Naive B cell (primary cell): ENCODE measurements at places on chromosomes 6 and 20.
A peak's percentile ranks its signal among the peaks of the same experiment; 100 is the strongest.

- no peak for DNase-seq
Measured at GRCh38 chr20:23074052-23074451, 12.1 kb downstream of the CD93 start.

DNA sequence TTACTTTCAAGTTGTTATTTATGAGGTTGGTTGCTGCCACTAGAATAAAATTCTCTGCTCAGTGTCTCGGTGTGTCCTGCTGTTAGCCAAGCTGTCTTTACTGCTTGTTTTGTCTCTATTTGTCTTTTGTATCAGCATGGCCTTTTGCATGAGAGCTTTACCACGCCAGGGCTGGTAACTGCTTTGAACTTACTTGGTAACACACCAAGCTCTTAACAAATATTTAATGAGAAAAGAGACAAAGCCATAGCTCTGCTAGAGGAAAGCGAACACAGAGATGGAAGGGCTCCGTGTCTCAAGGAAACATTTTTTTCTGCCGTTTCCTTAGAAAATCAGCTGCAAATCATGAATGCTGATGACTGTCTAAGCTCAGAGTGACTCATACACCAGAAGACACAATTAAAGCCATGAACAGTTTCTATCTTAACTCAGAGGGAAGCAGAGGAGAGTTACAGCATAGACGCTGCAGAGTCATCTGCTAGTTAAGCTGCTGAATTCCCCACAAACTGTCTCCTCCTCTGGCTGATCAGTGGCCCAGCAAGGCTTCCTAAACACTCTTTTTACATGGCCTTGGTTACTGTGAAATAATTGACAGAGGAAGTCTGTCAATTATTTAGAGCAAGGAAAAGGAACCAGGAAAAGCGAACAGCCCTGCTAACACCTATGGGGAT lies 44.8 kb downstream of the AGPAT4 start:
- no peak for DNase-seq

DNA sequence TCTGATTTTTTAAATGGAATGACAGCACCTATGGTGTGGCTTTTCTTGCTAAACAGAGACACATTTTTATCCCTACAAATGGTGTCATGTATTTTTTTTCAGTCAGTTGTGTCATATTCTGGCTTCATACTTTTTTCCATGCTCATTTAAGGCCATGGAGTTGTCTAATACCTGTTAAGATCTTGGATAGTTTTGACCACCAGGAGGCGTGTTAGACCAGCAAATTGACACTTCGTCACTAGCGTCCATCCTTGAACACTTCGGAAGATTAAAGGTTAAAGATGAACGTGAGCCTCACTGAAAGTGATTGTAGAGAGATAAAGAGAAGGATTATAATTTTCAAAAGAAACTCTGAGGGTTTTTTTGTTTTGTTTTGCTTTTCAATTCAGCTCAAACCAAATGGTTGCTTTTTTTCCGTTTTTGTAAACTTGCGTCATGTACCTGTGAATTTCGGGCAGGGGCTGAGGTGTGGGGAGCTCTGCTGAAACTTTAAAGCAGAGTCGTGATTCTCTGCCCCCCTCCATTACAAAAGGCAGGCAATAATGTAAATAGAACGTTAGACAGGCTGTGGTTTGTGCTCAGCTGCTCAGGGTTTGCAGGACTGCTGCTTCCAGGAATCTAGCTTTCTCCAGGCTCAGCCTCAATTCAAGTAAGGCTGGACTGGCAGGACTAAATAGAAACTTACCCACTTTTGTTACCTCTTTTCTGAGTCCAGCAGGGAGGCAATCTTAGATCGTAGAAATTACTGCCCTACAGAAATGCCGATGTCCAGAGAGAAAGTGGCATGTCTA lies 245.1 kb downstream of the FOXA2 start:
- DNase-seq, result peak; percentile 35

GRCh38 chr6:157761331-157761921 lies 61.6 kb upstream of the SNX9 start:
- peak; percentile 47 for DNase-seq

- DNase-seq, result no peak
Measured at GRCh38 chr20:5751856-5752255, 1.7 kb downstream of the SHLD1 start.

GRCh38 chr6:113539202-113539601 lies 317.9 kb upstream of the MARCKS start:
- DNase-seq, result no peak

- no peak for DNase-seq
Measured at GRCh38 chr20:25654487-25654886, 30.7 kb upstream of the NANP start.

GRCh38 chr6:10559522-10560152 lies 38.5 kb downstream of the GCNT2 start:
- no peak for DNase-seq

DNA sequence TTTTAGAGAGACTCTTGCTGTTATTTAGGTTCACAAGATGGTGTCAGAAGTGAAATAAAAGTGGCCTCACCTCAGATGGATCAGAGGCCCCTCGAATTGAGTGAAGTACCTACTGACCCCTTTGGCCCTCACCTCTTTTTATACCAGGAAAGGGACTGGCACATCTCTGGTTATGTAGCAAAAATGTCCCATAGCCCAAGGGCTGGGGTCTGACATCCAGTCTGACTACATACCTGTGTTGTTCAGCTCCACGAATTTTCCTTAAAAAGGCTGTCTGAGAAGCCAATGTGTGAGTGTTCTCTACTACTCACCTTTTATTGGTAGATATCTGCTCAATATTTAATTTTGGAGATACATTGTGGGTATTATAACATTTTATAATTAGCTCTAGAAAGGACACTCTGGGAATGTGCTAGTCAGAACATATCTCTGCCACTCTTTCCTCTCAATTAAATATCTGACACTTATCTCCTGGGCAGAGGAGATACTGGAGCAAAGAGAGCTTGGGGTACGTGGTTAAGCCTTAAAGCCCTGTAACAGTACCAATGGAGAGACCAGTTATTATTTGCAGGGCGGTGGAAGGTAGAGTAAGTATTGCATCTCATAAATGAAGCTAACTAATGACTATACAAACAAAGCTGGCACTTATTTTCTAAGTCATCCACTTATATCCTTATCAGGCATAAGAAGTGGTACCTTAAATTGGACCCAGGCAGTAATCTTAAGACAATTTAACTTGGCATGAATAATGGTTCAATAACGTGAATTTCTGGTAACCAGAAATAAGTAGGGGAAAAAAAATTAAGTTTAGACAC lies 20.0 kb upstream of the IL22RA2 start:
- no peak for DNase-seq

DNA sequence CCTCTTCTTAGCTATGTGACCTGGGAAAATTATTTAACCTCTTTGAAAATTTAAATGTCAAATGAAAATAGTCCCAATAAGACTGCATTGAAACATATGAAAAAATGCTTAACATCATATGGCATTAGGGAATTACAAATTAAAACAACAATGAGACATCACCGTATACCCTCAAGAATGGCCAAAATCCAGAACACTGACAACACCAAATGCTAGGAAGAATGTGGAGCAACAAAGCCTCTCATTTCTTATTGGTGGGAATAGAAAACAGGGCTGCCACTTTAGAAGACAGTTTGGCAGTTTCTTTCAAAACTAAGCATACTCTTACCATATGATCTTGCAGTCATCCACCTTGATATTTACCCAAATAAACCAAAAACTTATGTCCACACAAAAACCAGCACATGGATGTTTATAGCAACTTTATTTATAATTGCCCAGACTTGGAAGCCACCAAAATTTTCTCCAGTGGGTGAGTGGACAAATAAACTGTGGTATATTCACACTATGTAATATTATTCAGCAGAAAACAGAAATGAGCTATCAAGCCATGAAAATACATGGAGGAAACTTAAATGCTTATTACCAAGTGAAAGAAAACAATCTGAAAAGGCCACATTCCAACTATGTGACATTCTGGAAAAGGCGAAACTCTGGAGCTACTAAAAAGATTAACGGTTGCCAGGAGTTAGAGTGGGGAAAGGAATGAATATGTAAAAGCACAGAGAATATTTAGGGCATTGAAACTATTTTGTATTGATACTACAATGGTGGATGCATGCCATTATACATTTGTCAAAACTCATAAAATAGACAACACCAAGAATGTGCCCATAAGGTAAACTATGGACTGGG lies 459.9 kb downstream of the GRIK2 start:
- no peak for DNase-seq

- DNase-seq, result no peak
Measured at GRCh38 chr20:62653951-62654685, 11.8 kb downstream of the SLCO4A1 start.

DNA sequence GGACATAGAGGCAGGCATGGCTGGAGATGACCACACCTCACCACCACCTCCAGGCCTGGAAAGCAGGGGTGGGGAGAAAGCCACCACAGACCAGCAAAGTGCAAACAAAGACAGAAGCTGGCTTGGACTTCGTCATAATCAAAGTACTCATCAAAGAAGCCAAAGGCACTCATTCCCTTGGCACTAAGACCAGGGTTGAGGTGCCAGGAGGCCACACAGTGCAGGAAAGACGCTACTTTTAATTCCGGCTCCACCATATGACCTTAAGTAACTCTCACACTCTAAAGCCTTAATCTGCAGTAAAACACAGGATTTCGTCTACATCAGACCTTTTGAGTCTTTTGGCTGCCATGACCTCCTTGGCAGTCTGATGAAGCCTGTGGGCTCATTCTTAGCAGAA lies 123.1 kb downstream of the HIVEP2 start:
- DNase-seq, result no peak

- no peak for DNase-seq
Measured at GRCh38 chr6:123742626-123743025, 61.0 kb upstream of the NKAIN2 start.

GRCh38 chr6:170459451-170459850 lies 93.7 kb downstream of the PSMB1 start:
- DNase-seq, result no peak

DNA sequence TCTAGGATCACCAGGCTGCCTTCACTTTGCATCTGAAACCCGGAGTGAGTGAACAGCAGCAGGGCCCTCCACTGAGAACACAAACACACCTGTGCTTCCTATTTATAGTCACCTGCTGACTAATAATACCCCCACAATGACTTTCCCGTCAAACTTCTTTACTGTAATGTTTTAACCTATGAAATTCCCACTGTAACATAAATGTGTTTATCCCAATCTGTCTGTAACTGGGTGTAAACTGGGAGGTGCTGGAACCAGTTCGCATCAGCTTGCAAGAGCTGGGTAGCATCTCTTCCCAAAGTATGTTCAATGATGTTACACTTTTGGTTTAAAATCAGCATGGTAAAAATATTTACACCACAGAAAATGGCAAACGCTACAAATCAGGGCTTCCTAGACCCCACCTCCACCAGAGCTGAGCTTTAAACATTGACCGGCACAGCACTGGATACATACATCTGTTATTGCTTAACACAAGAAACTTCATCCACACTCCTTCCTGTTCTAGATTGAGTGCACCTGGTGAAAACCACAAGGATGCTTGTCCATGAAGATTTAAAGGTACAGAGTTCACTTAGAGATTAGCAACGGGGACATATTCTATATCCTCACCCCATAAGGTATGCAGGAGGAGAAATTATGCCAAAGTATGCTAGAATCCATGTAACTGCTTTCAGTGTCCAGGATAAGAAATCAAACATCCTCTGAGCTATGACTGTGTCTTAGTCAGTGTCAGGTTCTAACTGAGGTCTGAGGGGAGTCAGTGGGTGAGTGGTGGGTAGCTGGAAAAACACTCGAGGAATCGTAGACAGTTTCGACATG lies 79.0 kb downstream of the ALDH8A1 start:
- no peak for DNase-seq

DNA sequence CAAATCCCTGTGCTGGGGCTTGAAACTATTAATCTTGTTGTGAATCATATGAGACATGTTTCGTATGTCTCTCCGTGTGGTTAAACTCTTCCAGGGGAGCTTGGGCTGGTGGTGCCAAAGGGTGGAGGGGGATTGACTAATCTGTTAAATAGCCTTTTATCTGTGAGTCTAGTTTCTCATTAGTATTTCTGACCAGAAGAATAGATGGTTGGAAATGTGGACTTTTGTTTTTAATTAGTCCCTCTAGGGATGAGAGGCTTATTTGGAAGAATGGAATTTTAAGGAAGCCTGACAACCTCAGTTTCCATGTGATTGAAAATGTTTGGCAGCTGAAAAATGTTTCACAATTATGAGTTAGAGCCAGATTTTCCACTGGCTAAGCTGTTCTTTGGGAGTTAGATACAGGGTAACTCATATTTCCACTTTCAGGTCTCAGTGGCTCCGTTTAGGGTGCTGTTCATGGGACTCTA lies 117.3 kb downstream of the BCKDHB start:
- DNase-seq, result no peak

DNA sequence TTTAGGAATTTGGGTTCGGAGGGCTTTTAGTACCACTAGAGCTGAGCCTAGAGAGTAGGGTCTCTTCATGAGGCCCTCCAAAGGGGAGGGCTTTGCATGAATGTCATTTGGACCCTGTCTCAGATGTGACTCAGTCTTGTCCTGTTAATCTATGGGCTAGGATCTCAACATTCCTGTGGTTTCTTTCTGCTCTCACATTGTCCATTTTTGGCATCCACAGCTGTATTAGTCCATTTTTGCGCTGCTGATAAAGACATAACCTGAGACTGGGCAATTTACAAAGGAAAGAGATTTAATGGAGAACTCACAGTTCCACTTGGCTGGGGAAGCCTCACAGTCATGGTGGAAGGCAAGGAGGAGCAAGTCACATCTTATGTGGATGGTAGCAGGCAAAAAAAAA lies 61.0 kb downstream of the CRYBG1 start:
- DNase-seq, result no peak

- no peak for DNase-seq
Measured at GRCh38 chr20:9509246-9509645, 5.1 kb upstream of the LAMP5 start.

GRCh38 chr6:148118244-148118643 lies 224.4 kb upstream of the SASH1 start:
- no peak for DNase-seq

GRCh38 chr6:125839879-125840278 lies 49.1 kb downstream of the NCOA7 start:
- DNase-seq, result no peak

GRCh38 chr20:39909447-39909846 lies 779.6 kb downstream of the MAFB start:
- DNase-seq, result no peak

DNA sequence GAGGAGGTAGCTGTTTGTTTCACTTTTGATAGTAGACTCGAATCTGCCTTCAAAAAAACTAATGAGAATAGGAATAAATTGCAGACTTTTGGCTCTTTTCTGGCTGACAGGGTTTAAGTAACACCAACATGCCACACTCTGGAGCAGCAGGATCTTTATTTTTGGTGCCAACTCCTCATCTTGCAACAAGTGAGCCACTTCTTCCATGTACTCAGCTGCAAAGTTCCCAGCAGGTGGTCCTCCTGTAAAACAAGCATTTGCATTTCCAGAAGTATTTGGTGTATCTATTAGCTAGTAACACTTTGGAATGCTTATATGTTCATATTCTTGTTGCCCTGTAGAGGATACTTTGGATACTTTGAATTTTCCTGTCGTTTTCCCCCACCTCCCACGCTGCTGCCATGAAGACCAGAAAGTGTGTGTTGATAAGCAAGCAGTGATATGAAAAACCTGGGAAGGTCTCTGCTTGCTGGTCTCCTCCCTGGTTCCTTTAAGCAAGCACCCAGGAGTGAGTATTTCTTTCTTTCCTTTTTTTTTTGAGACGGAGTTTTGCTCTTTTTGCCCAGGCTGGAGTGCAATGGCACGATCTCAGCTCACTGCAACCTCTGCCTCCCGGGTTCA lies 1.0 kb downstream of the ARMH2 start:
- no peak for DNase-seq
